Activated CD4-positive, alpha-beta T cell treated with anti-CD3 and anti-CD28 coated beads, Interleukin-2, amount 10 ng/mL, durations not matched to agents 24 days and 14 days (primary cell): ENCODE measurements at places on chromosomes 5 and 9. TPM values are rescaled to one million over a fixed set of nuclear protein-coding genes. Genes with fewer than 3 reads are reported as not detected.

- peak; percentile 70 for DNase-seq
Observed at GRCh38 chr9:68705531-68706362, 707 bp downstream of the PIP5K1B start.

DNA sequence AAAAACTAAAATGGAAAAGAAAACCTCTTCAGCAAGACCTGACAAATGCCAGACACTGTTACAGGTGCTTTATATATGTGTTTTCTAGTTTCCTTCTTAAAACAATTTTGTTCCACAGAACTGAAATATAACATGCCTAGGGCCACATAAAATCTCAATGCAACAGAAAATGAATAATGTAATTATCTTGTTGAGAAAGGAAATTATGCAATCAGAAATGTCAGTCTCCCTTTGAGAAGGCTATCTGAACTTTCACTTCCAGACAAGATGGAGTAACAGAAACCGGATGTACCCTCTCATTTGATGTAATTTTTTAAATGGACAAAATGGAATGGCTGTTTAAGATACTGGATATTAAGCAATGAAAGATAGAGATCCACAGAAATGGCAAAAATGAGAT is 79.2 kb downstream of the AGTPBP1 start:
- DNase-seq = no peak

- DNase-seq = no peak
Observed at GRCh38 chr5:100595152-100595811, 60.1 kb downstream of the FAM174A start.

DNA sequence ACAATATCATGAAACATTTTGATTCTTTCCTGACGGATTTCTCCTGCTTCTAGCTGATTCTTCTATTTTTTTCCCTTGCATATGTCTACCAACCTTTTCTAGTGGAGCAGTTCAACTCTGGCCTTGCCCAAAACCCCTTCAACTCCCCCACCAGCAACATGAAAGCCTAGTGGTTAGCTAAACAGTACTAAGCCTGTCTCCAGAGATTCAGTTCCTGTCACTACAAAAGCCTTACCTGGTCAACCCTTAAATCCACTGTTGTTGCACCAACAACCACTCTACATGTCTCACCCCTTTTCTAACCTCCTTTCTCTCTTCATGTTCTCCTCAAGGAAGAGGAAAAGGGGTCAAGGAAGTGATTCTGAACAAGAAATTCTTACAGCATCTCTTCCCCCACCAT is 74.8 kb upstream of the PIK3R1 start:
- DNase-seq = no peak

GRCh38 chr9:133067813-133068212 is 6.0 kb downstream of the CEL start:
- DNase-seq = no peak

GRCh38 chr5:149828161-149829011 is 98.3 kb downstream of the PPARGC1B start:
- peak; percentile 94 for DNase-seq

- DNase-seq = no peak
Observed at GRCh38 chr9:135810806-135811575, 96.4 kb downstream of the CAMSAP1 start.

GRCh38 chr9:15189481-15189880 is 117.5 kb downstream of the TTC39B start:
- no peak for DNase-seq

- no peak for DNase-seq
Observed at GRCh38 chr5:3350781-3351180, 244.9 kb upstream of the IRX1 start.

Gene ADGRD2
- total RNA-seq = not detected in 2 replicates

- DNase-seq = no peak
Observed at GRCh38 chr5:33267801-33268200, 173.0 kb upstream of the TARS1 start.

Gene SLC45A2
- total RNA-seq = not detected in 2 replicates

DNA sequence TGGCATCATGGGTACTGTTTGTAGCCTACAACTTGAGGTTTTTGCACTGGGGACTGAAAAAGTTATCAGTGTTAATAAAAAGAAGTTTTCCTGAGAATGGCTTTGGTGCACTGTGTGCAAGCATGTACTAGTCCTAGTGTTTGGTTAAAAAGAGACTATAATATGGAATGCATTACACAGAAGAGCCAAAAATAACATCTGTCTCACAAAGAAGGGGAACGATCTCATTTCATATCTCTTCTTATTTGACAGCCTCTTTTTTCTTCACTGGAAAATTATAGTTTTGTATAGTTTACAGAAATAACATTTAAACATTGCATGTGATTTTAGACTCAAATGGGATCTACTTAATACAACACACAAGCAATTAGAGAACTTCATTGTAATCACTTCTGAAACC is 127.0 kb upstream of the GDNF start:
- DNase-seq = no peak

DNA sequence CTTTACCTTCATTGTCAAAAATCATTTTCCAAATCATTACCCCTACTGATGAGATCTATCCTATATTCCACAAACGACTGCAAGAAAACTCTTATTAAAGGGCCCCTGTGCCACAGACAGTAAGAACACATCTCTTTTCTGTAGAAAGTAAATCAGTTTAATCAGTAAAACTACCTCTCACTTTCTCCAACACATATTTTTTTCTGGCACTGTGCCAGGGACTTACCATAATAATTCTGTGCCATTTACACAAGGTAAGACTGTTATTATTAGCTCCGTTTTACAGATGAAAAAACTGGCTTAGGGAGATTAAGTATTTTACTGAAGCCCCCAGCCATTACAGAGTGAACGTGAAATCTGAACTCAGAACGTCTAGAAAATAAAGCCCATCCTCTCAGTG is 587.0 kb upstream of the COX7C start:
- no peak for DNase-seq

DNA sequence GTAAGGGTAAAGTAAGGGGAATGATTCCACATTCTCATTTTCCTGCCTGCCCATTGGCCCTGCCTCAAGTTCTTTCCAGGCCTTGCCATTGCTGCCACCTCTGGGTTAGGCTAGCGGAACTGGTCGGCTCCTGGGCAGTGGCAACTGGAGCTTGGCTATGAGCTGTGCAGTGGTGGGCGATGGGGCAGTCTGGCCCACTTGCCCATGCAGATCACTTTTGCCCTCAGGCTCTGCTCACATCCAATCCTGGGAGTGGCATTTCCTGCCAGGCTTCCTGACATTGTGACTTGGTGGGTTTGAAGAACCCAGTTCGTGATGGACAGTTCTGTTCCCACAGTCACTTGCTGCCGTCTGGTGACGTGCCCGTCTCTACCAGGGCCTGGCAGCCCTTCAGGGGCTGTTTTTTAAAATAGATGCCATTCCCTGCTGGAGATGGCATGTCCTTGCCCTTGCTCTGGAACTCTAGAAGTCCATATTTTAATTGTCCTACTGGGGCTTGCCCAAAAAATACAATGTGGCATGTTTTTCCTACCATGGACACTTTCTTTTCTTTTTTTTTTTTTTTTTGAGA is 86.1 kb downstream of the FGF18 start:
- no peak for DNase-seq

GRCh38 chr5:54563083-54563761 is 45.7 kb downstream of the SNX18 start:
- no peak for DNase-seq
